ENCODE measurements at places on chromosomes 2 and 18. TPM values are rescaled to one million over a fixed set of nuclear protein-coding genes. Genes with fewer than 3 reads are reported as not detected.

ANKRD30BL gene
- total RNA-seq = not detected

GALNT14 gene
- total RNA-seq = 1.2 TPM

CYS1 gene
- total RNA-seq = not detected

NEU4 gene
- 1.2 TPM for total RNA-seq

EMILIN2 gene
- total RNA-seq = 24.4 TPM

TPRKB gene
- 34.7 TPM for total RNA-seq

M1AP gene
- total RNA-seq = not detected

TBR1 gene
- total RNA-seq = 0.14 TPM

SCN9A gene
- total RNA-seq = 0.10 TPM

NOSTRIN gene
- not detected for total RNA-seq

D2HGDH gene
- 22.1 TPM for total RNA-seq

KANSL3 gene
- 53.6 TPM for total RNA-seq

SESTD1 gene
- 15.4 TPM for total RNA-seq

FEV gene
- not detected for total RNA-seq

PRKAG3 gene
- total RNA-seq = not detected

FAM161A gene
- total RNA-seq = 11.0 TPM

GREB1 gene
- 1.2 TPM for total RNA-seq

PPP1CB gene
- total RNA-seq = 201 TPM

MAP3K19 gene
- total RNA-seq = 0.64 TPM

OR6B2 gene
- not detected for total RNA-seq

UNC80 gene
- not detected for total RNA-seq

ALLC gene
- total RNA-seq = not detected

RNF144A gene
- 49.3 TPM for total RNA-seq

IGFBP2 gene
- total RNA-seq = 0.14 TPM

CHST10 gene
- 1.6 TPM for total RNA-seq

MRO gene
- not detected for total RNA-seq

INHA gene
- 0.23 TPM for total RNA-seq

ALPI gene
- total RNA-seq = not detected

GLI2 gene
- not detected for total RNA-seq

MPP4 gene
- not detected for total RNA-seq

PIEZO2 gene
- total RNA-seq = not detected

DRC1 gene
- not detected for total RNA-seq

GAREM1 gene
- total RNA-seq = not detected

LYPD6B gene
- not detected for total RNA-seq

EVX2 gene
- not detected for total RNA-seq

NHEJ1 gene
- 20.9 TPM for total RNA-seq

C2orf15 gene
- 2.1 TPM for total RNA-seq

Data from activated naive CD4-positive, alpha-beta T cell treated with anti-CD3 and anti-CD28 coated beads, Interleukin-2, amount 50 U/mL, for 72 hours (primary cell).